ENCODE measurements at places on chromosomes 2 and 18. TPM values are rescaled to one million over a fixed set of nuclear protein-coding genes. Genes with fewer than 3 reads are reported as not detected.

NRP2 gene
- 66.7 TPM for total RNA-seq

DNA sequence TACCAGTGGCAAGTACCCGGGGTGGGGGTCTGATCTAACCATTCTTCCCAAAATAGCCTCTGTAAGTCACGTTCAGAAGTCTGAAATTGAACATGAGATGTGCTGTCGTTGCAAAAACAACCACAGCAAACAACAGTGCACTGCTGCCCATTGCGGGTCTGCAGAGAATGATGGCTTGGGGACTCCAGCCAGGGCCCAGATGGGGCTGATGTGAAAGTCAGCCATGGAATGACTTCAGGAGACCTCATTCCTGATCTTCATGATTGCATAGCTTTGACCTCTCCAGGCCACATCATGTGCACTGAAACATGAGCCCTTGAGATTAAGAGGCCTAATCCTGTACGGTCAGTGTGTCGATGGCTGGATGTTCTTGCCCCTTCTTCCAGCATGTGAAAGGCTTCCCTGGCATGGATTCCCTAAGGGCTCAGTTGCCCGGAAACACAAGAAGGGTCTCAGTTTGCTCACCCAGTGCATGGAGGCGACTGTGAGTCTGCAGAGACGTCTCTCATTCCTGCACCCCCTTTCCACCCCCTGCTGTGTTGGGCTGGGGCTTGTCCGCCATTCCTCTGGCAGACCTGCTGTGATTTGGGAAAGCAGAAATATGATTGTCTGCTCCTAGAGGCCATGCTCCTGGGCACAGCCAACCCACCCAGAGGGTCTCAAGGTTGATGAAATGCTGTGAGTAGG, 191.6 kb downstream of the SEPTIN10 start:
- no peak for DNase-seq

SIX3 gene
- total RNA-seq, result not detected

GRCh38 chr18:74836296-74837139, 238.8 kb downstream of the ZNF407 start:
- no peak for DNase-seq

CUL3 gene
- total RNA-seq, result 77.1 TPM

- no peak for DNase-seq
These were observed 92.8 kb upstream of the TGFA start for GRCh38 chr2:70646420-70646818.

GRCh38 chr2:142615876-142616275, 261.6 kb upstream of the KYNU start:
- no peak for DNase-seq

Data from mesenteric fat pad (tissue), 1 donor.